ENCODE measurements at places on chromosomes 6 and 20.

GRCh38 chr6:155324993-155325392, 10.7 kb upstream of the TFB1M start:
- no peak for DNase-seq

- DNase-seq: no peak
Measured at GRCh38 chr6:82268301-82268846, 20.8 kb upstream of the IBTK start.

DNA sequence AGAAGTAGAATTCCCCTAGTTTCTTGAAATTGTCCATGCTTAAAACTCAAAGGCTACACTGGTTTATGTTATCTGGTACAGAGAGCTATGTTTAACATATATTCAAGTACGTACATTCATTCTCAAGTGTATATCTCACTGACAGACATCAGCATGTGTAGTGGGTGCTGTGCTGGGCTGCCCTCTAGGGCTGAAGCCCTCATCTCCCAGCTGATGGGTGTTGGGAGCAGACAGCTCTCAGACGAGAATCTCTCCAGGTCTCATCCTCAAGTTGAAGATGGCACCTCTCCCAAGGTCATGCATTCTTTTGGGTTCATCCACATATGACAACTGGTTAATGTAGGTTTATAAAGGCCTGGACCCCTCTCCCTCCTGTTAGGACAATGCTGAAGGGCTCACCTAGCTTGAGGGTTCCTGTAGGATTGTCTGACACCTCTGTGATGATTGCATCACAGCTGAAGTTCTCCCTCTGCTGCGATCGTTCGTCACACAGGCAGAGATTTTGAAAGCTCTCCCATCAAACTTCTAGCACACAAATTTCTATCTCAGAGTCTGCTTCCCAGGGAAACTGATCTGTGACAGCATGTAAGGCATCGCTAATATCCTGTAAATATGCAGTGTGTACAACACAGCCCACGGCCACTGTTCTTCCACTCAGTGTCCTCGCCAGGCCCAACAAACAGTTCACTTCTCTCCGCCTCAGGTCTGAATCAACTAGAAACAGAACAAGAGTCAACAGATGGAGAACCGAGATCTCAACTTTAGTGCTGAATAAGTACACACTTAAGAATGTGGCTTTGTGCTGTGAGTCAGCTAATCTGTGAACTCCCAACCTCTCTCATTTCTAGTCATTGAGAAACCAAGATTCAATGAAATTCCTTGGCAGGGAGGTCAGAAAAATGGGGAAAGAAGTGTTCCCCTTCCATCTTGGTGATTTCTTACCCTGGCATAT, 43.2 kb downstream of the PREP start:
- peak; percentile 33 for DNase-seq

GRCh38 chr6:92723390-92723931, 695.9 kb downstream of the EPHA7 start:
- no peak for DNase-seq

DNA sequence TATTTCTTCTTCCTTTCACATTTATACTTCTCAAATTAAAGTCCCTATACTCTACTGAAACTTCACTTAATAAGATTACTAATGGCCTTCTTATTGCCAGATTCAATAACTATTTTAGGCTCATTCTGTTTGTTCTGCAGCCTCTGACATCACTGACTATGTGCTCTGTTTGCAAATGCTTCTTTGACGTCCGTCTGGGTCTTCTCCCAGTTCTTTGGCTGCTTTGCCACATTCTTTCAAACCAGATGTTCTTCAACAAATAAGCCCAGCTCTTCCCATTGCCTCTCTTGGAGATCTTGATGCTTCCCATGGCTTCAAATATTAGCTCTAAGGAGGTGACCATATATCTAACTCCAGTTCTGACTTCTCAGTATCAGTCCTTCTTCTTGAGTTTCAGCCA, 117.4 kb downstream of the BTBD9 start:
- no peak for DNase-seq

Data from HS-27A (cell line).